Left renal pelvis (tissue), 4 donors: ENCODE measurements at places on chromosomes 12 and 14.

DNA sequence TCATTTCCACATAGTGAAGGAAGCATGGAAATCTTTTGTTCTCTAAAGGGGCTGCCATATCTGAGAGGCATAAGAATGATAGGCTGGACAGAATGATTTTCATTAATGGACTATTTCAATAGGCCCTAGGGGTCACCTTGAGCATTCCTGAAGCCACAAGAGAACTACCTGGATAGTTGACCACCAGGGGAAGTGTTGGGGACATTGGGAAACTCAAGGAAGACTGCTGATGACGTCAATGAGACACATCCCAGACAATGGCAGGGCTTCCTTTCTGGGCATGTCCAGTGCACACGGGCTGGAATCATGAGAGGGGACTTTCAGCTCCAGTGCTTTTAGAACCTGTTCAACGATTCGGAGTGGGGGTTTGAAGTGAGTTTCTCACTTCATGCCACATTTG, 48.8 kb upstream of the CHST11 start:
- no peak for DNase-seq

DNA sequence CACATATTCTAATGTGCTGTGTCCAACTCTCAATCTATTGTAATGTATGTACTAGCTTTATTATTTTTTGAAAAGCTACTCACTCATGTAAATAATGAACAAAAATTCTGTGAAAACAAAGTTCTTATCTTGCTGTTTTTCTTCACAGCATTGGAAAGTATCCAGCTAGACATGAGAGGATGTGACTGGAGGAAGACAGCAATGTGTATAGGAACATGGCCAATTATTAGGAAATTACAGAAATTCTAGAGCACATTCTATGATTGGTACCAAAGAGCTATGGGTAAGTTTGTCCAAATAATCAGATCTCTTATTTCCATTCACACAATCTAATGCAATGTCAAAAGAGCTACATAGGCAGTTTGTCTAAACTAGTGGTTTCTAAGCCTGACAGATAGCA, 1100.2 kb downstream of the FSCB start:
- DNase-seq, result no peak

- no peak for DNase-seq
These were observed 18.6 kb downstream of the KMT2D start for GRCh38 chr12:49041881-49042484.

DNA sequence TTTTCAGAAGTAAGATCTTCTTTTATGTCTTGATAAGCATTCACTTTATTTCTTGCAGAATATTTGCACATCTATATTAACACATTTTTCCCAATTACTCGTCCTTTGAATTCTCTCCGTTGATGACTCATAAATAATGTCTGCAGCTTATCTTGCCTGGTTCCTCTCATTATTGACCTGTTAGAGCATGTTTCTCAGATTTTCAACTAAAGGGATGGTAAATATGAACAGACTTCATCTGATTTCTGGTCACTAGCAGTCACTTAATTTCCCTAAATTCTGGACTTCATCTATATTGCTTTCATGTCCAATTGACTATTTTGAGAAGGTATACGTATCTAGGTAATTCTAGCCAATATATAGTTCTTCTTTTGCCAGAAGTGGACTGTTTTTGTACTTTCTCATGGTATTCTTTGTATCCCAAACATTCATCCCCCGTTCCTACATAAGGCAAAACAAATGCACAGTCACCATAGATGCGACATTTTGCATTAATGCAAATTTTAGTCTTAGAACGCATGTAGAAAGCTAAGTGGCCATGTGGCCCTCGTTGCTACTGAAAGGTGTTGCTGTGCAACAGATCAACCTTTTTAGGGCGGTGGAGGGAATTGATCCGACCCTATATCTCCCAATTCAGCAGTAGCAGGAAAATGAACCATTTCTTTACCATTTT, 6.2 kb downstream of the PIK3C2G start:
- DNase-seq, result no peak

DNA sequence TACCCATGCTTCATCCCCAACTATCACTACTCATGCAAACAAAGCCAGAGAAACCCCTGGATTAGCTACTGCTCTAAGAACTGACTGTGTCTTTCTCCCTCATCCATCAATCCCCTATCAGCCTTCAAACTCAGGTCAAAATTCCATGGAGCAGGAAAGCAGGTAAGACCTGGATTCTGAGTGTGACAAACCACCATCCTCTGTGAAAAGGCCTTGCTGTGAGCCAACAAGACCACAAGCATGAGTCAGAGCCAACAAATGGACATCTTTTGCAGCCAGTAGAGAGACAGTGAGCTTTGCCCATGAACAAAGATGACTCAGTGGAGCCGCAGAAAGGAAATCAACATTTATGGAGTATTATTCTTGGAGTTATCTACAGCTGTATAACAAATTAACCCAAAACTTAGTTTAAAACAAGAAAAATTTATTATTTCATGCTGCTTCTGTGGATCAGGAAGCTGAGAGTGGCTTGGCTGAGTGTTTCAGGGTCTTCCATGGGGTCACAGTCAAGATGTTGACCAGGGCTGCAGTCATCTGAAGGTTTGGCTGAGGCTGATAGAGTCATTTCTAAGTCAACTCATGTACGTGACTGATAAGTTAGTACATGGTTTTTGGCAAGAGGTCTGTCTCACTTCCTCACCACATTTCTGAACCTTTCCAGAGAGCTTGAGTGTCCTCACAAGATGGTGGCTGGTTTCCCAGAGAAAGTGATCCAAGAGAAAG, 61.1 kb downstream of the PITPNM2 start:
- DNase-seq, result no peak

GRCh38 chr12:75709503-75709902, 198.1 kb upstream of the KRR1 start:
- no peak for DNase-seq

DNA sequence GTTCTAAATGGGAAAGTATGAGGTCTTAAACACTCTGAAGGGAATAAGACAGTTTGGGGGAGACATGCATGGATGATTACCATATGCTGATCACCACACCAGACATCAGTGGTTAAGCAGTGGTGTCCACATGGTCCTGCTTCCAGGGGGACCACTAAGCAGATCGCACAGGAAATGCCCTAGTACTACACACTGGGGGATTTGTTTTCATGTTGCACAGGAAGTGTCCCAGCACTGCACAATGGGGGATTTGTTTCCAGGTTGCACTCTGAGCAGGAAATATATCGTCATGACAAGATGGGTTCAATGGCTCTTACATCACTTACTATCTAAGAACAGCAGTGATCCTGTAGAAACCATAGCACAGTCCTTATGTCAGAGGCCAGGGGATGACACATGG, 245.5 kb downstream of the BCL11B start:
- DNase-seq, result no peak

GRCh38 chr12:40832668-40833067, 140.4 kb downstream of the CNTN1 start:
- DNase-seq, result no peak

- no peak for DNase-seq
These were observed 2.3 kb downstream of the KLRG1 start for GRCh38 chr12:8991371-8992345.

DNA sequence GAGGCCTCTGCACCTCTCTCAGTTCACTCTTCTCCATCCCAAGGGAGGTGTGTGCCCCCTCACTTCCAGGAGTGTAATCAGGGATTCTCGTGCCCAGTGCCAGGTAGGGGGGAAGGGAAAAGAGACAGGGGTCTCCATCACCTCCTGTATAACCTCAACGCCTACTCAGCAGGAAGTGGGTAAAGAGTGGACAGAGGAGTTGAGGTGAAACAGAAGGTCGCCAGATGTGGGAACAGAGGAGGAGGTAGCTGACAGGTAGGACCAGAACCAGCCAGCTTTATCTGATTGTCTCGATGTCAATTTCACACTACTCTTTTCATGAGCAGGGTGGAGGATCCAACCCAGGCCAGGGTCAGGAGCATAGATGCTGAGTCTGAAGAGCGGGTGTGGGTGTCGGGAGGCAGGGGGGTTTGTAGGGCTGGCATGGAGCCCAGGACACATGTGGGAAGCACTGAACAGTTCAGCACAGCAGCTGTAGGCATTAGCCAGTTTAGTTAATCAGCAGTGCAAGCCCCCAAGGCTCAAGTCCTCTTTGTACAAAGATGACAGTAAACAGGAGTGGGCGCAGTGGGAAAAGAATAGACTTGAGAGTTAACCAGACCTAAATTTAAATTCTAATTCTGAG, 213.5 kb downstream of the PELI2 start:
- DNase-seq, result no peak

- no peak for DNase-seq
These were observed 72.5 kb downstream of the ACSS3 start for GRCh38 chr12:81150382-81150781.

- no peak for DNase-seq
These were observed 6.4 kb downstream of the CSRP2 start for GRCh38 chr12:76872415-76872814.

DNA sequence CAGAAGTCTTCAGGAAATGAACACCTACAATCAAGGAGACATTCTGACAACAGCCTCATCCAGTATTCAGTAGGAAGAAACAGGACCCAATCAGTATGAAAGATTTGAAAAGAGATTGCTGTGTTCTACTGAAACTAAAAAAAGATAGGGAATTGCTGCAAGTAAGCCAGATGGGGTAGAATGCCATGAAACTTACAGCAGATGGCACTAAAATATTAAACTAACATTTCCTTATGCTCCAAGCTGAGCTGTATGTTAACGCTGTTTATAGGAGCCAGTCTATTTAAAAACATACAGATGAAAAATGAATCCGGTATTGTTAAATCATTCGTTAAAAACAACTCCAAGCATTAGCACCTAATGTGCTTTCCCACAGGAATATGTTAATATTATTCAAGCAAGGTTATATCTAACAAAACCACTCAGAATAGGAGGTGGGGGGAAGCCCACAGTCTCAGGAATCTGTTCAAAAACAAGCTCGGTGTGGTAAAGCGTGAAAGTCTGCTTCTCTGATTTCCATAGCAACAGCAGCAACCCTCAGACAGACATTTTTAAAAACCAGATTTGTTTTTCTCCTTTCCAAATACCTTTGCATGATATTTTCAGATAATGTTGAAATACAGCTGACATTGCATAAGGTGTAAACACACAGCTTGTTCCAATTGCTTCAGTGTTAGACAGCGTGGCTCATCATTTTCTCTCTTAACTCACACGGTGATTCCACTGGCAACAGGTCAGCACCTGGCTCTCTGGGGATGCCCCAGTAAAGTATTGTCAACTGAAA, 131.4 kb upstream of the CCDC175 start:
- DNase-seq, result no peak

DNA sequence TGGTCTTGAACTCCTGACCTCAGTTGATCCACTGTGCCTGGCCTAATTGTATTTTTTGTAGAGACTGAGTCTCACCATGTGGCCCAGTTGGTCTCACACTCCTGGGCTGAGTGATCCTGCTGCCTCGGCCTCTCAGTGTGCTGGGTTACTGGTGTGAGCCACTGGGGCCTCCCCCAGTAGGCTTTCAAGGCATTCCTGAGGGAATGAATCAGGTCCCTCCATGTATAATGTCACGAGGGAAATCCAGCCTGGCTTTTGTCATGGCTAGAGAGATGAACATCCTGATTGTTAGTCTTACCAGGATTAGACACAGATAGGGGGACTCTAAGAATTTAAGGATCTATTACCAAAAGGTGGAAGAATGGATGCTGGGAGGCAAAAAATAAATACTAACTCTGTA, 51.9 kb downstream of the CPSF2 start:
- DNase-seq, result no peak

GRCh38 chr12:56078931-56079722, 838 bp upstream of the ERBB3 start:
- DNase-seq, result no peak

DNA sequence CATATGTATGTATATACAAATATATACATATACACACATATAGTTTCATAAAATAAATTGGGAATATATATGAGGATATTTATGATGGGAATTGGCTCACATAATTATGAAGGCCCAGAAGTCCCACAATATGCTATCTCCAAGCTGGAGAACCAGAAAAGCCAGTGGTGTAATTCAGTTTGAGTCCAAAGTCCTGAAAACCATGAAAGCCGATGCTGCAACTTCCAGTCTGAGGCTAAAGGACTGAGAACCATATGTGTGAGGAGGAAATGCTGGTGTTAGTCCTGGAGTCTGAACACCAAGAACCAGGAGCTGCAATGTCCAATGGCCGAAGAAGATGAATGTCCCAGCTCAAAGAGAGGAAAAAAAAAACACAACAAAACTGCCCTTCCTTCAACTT, 65.5 kb upstream of the PRKD1 start:
- DNase-seq, result no peak

DNA sequence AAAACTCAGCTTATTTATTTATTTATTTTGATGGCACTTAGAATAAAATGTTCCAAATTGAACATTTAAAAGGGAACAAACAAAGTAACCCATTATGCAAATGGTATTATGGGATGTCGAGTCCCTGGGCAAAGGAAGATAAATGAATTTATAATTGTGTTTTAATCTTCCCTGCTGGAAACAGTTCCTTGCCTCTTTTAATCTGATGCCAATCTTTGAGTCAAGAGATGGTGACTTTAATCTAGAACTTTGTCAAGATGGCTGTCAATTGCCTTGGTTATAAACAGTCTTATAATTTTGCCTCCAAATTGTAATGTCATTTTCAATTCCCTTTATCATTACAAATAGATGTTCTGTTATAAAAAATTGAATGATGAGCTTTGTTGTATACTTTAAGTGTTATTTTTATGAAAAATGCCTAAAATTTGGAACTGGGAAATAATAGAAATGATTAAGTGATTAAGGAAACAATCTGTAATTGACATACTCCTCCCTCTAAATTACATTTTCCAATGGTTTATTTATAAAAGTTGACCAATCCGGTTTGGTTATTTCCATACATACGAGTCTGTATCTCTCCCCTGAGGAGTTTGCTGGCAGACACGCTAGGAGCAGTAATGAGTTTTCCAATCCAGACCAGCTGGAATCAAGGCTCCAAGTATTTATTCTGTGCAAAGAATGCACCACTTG, 134.9 kb upstream of the FRMD6 start:
- DNase-seq, result no peak

- peak; percentile 29 for DNase-seq
These were observed 121.7 kb downstream of the PPM1H start for GRCh38 chr12:62813031-62813829.

- no peak for DNase-seq
These were observed 1.9 kb downstream of the HOXC4 start for GRCh38 chr12:54055552-54055951.

DNA sequence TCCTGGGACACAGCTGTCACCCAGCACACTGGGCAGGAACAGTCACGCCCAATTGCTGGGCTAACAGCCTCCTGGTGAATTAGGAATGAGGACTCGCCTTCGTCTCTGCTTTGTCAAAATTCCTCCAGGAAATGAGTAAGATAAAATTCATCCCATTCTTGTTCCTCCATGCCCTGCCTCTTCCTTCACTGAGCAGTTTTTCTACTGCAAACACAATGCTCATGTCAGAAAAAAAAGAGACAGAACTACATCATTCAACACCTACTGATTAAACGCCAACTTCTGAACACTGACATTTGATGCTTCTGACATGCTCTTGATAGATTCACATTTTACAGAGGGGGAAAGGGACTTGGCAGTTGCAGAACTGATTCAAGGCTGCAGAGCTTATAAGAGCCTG, 37.5 kb upstream of the DTX1 start:
- DNase-seq, result no peak

GRCh38 chr12:95739561-95740313, 50.8 kb downstream of the NTN4 start:
- no peak for DNase-seq
